ENCODE measurements at places on chromosomes 11 and 22.

GRCh38 chr11:121237686-121238658 is 54.6 kb upstream of the SC5D start:
- DNase-seq = peak; percentile 14

DNA sequence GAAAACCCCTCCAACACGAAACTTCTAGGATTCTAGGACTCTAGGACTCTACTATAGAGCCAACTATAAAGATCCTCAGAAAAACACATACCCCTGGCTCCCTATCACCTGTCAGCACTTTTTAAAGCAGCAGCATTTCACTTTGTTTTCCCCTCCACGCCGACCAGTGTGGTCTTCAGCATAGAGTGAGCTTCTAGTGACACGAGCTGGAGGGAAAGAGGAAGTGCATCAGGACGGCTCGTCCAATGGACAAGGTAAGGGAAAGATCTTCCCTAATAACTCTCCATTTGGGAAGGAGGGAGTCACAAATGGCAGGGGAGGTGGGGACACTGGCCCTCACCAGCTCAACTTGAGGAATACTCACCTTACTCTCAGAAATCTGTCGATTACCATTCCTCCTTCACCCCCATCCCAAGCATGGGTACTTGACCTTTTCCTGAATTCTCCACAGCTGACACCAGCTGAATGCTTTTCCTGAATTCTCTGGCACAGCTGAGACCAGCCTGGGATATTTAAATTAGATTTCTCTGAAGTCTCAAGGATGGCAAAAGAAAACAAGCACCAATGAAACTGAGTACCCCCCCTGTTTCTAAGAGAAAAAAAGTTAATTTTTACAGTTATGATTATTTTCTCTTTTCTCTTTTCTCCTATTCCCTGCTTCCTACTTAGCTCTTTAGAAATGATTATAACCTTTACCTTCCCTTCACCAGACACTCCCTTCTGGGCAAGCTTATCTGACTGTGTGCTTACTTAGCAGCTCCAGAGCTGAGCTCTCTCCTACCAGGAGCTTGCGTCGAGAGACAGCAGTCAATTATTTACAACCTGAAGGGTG is 33.3 kb upstream of the NNMT start:
- no peak for DNase-seq

DNA sequence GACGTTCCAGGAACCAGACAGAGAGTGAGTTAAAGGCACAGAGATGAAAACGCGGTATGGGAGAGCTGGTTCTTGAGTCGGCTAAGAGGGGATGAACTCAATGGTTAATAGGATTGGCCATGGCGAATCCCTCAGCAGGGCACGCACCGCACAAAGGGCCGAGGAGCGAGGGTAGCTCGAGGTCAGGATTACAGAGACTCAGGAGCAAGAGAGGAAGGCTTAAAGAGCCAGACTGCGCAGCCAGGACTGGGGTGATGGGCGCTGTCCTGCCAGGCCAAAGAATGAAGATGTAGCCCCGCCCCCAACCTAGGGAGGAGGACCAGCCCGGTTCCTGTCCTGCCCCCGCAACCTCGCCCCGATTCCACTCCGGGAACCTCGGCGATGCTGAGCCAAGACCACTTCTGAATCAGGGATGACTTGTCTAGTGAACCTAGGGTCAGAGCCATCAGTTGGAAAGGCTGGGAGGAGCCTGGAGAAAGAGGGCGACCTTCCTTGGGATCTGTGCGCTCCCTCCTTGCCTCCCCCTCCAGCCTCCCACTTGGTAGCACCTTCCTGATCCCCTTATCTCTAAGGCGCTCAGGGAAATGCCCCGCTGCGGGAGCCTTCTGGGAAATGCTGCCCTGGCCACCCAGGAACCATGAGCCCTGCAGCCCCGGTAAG is at the start of gene PLEKHB1:
TSS of gene PLEKHB1 (plus strand) at position 610 of the 660 bp plus-strand sequence. CDS start at position 638, 28 bp downstream.
- DNase-seq = no peak

- DNase-seq = no peak
Observed at GRCh38 chr11:2204361-2205213, 33.0 kb upstream of the TH start.

DNA sequence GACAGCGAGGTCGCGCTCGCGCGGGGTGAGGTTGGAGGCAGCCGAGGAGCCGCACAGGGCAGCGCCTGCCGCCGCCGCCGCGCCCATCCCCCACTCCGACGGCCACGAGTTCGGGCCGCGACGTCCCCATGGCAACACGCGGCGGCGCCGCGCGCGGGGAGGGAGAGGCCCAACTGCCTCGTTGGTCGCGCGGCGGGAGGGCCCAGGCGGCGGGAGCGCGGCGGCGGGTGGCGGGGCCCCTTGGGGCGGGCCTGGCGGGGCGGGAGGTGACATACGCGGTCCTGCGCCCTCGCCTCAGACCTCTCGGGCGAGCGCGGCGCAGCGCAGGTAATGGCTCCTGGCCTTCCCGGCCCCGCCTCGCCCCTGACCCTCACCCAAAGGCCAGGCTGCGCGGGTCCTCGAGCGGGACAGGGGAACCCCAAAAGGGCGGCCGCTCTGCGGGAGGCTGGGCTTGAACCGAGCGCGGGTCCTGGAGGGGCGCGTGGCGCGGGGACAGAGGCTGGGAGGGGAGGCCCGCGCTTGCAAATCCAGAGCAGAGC is at the start of gene DEUP1:
TSS of gene DEUP1 (plus strand) at position 297 of the 539 bp plus-strand sequence. CDS start 1,518 bp downstream, outside the sequence.
- peak; percentile 17 for DNase-seq

GRCh38 chr11:73391665-73392064 is 15.5 kb downstream of the RELT start:
- no peak for DNase-seq

- DNase-seq = peak; percentile 71
Observed at GRCh38 chr11:79493555-79494171, 52.8 kb upstream of the TENM4 start.

- DNase-seq = no peak
Observed at GRCh38 chr11:23192256-23192655, 332.0 kb upstream of the CCDC179 start.

GRCh38 chr22:31253949-31254348 is 38.3 kb downstream of the PIK3IP1 start:
- no peak for DNase-seq

DNA sequence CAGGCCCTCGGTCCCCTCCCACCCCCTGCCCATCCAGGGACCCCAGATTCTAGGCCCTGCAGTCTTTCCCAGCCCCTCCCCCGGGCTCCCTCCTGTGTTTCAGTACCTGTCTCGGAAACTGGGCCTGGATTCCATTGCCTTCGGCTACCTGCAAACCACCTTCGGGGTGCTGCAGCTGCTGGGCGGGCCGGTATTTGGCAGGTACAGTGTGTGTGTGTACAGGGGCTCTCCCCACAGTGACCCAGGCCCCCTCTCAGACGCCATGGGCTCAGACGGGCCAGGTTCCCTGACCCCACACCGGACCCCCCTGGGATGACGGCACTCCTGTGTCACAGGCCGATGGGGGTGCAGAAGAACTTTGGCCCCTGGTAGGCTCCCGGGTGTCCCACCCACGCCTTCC is 21.1 kb downstream of the PHLDA2 start:
- DNase-seq = no peak

DNA sequence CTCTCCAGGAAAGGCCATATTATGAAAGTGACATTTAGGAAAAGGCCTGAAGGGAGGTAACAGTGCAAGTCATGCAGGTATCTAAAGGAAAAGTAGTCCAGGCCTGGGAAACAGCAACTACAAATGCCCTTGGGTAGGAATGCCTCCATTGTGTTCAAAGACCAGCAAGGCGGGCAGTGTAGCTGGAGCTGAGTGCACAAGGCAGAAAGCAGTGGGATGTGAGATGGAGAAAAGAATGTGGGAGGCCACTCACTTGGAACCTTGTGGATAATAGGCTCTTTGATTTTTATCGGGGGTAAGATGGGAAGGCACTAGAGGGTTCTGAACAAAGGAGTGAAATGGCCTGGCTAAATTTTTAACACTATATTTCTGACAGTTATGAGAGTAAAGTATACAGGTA is 188.6 kb downstream of the PGR start:
- DNase-seq = no peak

DNA sequence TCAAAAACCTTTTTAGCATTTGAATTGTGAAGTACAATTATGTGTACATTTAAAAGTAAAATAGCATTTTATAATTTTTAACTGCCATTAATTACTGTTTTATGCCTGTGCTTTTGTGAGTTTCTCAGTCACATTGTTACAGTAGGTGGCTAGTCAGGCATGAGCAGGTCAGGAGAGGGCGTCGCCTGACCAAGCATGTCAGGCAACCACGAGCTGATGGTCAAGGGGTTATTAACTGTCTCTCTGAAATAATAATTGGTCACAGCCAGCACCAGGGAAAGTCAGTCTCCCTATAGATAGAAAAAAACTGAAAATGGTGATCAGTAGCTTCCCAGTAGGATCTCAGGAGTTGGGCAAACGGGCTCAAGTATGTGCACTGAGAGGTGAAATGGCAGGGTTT is 19.4 kb upstream of the CCDC81 start:
- no peak for DNase-seq

GRCh38 chr11:67302571-67303131 is 679 bp upstream of the SSH3 start:
- DNase-seq = no peak

DNA sequence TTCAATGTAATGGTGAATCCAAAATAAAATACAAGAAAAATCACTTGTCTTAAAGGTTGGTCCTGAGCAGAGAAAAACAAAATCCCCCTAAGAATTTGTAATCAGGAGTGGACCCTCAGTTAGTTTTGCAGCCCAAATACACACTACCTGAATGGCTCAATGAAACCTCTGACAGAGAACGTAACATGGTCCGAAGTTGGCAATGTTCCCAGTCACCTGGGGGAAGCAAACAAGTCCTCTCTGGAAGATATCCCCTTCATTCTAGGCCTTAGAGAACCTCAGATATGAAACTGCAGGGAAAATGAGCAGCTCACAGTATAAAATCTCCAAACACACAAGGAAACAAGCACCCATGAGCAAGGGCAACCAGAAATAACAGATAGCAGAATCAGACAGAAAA is 58.2 kb downstream of the MORC2 start:
- no peak for DNase-seq

DNA sequence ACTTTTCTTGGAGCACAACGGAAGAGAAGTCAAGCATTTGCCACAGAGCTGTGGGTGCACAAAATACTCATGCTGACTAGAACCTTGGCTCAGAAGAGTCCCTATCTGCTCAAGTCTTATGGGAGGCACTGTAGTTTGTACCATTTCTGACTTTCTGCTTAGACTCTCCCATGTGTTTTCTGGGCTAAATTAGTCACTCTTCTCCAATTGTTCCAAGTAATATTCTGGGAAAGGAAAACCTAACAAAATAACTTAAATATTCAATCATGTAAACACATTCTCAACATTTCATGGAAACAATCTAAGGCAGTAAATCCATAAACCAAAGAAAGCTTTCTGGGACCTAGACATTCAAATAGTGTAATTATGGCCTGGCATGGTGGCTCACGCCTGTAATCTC is 220.7 kb downstream of the SWAP70 start:
- no peak for DNase-seq

DNA sequence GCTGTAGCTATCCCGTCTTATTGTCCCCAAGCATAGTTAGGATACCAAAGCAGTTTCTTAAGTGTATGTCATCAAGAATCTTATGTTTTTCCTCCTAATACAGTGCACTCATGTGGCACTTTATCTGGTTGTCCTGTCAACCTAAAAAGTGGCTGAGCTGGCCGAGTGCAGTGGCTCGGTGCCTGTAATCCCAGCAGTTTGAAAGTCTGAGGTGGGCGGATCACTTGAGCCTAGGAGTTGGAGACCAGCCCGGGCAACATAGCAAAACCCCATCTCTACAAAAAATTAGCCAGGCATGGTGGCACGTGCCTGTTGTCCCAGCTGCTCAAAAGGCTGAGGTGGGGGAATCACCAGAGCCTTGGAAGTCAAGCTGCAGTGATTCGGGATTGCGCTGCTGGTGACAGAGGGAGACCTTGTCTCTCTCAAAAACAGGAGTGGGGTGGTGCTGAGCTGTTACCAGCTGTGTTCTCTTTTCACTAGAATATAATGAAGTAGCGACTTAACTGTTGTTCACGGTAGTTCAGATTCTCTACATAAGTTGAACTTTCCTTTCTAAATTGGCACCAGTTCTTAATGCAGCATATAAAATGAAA is 48.1 kb downstream of the EP300 start:
- DNase-seq = no peak

DNA sequence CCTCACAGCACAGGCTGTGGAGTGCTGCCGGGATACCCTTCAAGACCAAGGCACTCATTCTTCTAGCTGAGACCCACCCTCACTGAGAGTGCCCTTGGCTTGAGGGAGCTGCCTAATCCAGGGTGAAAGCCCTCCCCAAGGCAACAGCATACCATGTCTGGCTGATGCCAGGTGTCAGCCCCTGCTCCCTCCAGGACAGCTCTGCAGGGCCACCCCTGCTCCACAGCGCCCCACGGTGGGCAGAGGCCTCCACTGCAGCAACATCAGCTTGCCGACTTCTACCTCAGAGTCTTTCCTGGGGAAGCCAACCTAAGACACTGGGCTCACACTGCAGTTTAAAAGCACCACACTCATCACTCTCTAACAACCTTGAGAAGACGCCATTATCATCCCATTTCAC is 29.0 kb downstream of the TTLL1 start:
- DNase-seq = peak; percentile 41

- no peak for DNase-seq
Observed at GRCh38 chr11:83689144-83689780, 403.1 kb upstream of the CCDC90B start.

DNA sequence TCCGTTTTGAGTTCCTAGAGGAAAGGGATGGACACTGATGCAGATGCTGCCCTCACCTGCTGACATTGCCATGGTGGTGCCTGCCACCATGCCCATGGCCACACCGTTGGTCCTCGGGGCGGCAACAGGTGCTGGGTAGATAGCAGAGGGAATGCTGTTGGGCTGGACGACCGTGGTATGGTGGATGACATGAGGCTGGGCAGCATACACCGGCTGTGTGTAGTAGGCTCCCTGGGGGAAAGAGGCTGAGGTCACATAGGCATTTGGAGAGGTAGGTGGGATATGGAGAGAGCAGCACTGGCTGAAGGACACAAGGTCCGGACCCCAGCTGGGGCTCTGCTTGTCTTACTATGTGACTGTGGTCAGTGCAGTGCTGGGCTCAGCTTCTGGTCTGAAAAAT is 33.2 kb downstream of the RELT start:
- no peak for DNase-seq

GRCh38 chr11:44651535-44652155 is 75.1 kb upstream of the TSPAN18 start:
- DNase-seq = peak; percentile 49

GRCh38 chr11:21896746-21897602 is 295.9 kb upstream of the ANO5 start:
- DNase-seq = no peak

All from germinal center (tissue), 1 donor.